ENCODE measurements at places on chromosomes 12 and 14.

DNA sequence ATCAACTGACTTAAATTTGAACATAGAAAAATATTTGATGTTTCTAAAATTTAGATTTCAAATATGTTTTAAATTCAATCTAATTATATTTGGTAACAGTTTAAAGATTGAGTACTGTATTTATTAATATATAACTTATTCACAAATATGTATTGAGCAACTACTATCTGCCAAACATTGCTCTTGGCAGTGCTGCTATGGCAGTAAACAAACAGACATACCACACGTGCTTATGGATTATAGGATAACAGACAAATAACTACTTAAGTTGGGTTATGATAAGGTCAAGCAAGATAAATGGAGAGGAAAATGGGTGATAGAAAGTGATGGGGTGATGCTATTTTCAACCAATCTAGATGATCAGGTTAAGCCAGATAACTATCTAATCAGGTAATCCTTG lies 538.1 kb downstream of the C12orf50 start:
- DNase-seq, result no peak

- peak; percentile 98 for DNase-seq
These were observed 25.1 kb upstream of the UBC start for GRCh38 chr12:124939421-124940142.

- no peak for DNase-seq
These were observed 145.1 kb upstream of the GRIP1 start for GRCh38 chr12:66823857-66824570.

DNA sequence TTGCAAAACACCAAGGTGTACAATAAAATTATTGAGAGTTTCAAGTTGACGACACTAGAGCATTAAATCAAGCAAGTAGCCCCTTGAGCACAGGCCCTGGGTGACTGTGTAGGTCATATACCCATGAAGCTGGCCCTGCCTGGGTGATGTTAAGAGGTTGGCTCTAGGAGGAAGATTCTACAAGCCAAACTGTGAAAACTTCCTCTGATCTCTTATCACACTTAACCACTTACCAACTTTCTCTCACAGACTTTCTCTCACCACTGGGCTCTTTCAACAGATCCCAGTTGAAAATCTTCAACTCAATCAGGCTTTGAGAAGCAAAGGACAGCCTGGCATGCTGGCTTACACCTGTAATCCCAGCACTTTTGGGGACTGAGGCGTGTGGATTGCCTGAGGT lies 186.9 kb upstream of the BTG1 start:
- no peak for DNase-seq

GRCh38 chr14:54642801-54643695 lies 76.1 kb downstream of the SAMD4A start:
- peak; percentile 34 for DNase-seq

GRCh38 chr14:63006531-63006930 lies 38.7 kb downstream of the KCNH5 start:
- no peak for DNase-seq

DNA sequence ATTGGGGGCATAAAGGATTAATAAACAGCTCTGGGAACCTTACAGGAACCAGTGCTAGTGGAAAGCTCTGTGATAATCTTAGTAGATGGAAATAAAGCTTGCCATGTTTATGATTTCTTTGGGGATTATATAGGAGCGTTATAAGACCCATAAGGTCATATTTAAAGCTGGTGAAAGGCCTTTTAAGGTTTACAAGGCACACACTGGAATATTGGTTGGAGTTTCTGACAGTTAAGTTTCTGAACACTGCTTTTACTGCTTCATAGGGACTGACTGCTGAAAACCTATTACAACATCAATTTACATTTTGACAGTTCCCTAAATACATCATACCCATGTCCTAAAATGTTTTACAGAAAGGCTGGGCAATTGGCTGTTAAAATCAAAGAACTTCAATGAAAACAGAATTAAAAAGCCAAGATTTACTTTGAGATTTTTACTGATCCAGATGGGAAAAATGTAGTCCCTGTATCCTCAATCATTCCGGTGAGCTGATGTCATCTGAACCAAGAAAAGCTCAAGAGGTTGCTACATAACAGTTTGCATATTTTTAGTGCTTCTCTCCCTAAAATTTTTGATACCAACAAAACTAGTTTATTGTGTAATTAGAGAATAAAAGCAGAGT lies 153.7 kb upstream of the IGF1 start:
- no peak for DNase-seq

DNA sequence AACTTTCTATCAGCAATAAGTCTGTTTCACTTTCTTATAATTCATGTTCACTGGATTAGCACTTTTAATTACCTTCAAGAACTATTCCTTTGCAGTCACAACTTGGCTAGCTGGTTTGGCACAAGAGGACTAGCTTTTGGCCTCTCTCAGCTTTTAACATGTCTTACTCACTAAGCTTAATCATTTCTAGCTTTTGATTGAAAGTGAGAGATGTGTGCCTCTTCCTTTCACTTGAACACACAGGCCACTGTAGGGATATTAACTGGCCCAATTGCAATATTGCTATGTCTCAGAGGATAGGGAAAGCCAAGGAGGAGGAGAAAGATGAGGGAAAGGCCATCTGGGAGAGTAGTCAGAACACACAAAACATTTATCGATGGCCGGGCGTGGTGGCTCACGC lies 92.7 kb downstream of the PRICKLE1 start:
- DNase-seq, result no peak

- DNase-seq, result no peak
These were observed 285.5 kb upstream of the SFSWAP start for GRCh38 chr12:131425112-131426075.

DNA sequence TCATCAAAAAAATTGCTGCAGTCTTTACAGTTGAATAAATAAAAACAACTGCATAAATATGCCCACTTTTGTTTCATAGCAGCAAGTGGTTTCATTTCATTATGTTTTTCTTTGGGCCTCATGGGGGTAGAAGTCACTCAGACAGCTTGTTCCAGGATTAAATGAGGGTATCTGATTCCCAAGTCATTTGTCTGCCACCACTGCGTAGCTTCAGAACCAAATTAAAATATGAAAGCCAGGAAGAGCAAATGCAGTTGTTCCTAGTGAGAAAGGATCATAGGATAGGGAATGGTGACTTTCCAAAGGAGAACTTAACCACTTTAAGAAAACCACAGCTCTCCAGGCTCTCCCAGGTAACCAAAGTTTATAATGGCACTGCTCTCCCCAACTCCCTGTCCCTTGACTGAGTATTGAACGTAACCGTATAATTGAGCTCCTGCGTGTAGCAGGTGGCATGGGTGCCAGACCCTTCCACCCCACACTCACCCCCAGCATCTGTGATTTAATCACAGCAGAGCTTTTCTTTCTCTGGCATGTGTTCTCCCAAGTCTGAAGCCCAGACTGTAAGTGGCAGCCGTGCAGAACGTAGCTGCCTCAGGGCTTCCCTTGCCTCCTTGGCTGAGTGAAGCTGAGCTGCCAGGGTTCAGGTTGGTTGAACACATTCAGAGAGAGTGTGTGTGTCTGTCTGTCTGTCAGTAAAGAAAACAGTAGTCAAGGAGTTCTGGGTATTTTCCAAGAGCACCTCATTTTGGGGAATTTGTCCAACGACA lies 11.3 kb upstream of the KCNH3 start:
- no peak for DNase-seq

DNA sequence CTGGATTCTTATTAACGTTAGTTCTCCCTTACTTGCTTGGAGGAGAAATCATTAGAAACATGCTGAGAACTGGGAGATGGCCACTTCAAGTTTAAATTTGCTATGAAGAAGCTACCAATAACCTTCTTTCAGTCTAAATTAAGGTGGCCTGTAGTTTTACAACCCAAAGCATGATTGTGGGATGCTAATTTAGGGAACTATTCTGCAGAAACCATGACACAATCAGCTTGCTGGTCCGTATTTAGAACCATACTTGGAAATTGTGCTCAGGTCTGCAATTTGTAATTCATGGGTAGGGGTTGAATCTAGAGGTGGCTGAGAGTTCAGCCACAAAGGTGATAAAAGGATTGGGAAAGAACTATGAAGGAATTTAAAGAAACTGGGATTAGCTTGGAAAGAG lies 405.7 kb downstream of the RAD51B start:
- DNase-seq, result no peak

- DNase-seq, result no peak
These were observed 37.6 kb upstream of the GRIP1 start for GRCh38 chr12:66716522-66716921.

DNA sequence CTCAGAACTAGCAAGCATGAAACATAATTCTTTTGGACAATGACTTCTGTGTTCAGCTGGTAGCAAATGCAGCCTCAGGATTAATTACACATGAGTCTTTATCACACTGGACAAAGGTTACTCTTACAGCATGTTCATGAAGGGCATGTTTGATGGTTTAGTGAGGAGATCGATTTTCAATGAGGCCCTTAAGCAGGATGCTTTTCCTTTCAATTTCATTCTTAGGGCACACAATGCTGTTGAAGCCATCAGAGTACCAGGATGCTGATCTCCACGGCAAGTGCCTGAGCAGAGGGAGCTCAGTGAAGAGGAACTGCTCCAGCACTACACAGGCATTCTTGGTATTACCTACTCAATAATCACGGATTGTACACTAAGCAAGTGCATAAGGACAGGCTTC lies 542.0 kb downstream of the SNAPC1 start:
- DNase-seq, result no peak

DNA sequence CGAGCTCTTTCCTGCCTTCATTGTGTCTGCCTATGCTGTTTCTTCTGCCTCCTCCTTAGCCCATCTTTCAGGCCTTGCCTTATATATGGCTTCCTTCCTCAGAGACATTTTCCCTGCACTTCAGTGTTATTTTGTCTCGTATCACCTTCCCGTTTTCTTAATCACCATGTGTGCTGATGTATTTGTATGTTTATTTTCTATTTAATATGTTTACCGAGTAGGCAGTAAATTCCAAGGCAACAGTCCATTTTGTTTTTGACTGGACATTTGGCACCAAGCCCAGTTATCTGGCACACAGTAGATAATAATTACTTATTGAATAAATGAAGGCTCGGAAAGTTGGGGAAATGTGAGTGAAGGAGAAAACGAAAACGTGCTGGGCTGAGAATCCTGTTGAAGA lies 4.6 kb upstream of the POU6F1 start:
- no peak for DNase-seq

GRCh38 chr14:81436296-81437138 lies 36.4 kb upstream of the STON2 start:
- DNase-seq, result peak; percentile 90

GRCh38 chr12:92729773-92730305 lies 27.1 kb downstream of the PLEKHG7 start:
- no peak for DNase-seq

GRCh38 chr12:89072294-89073026 lies 279.8 kb downstream of the DUSP6 start:
- no peak for DNase-seq

DNA sequence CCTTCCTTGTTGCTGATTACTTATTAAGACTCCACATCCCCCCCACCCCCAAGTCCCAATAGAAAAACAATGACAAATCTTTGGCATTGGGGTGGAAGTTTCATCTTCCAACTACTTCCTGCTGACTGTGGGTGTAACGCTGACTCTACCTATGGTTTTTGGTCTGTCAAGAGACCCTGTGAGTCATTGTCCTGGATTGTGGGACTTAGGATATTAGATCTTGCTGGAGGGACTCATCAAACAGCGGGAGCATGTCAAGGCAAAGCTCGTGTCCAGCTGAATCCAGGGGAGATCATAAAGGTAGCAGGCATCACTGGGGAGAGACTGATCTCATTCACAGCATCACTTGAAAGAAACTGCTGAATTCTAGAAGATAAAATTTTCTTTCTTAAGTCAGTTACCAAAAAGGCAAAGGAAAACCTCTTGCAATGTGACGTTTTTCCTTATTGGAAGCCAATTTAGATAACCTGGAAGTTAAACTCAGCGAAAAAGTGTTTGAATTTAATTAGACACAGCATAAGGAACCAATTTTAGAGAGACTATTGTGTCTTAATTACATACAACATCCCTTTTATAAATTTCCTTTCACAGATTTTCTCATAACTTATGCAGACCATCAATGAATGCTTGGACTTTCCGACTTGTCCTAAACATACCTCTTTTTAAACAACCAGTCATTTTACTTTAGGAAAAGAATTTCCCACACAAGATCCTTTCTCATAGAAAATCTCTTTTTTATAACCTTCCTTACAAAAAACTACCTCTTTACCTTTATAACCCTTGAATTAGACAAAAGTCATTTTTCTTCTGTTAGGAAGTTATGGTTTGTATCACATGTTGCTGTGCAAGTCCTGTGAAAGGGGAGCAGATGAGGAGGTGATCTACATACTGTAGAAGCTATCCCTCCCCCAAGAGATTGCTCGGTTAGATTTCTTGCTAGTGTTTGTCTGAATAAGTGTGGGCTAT lies 94.6 kb upstream of the SCAF11 start:
- DNase-seq, result no peak

DNA sequence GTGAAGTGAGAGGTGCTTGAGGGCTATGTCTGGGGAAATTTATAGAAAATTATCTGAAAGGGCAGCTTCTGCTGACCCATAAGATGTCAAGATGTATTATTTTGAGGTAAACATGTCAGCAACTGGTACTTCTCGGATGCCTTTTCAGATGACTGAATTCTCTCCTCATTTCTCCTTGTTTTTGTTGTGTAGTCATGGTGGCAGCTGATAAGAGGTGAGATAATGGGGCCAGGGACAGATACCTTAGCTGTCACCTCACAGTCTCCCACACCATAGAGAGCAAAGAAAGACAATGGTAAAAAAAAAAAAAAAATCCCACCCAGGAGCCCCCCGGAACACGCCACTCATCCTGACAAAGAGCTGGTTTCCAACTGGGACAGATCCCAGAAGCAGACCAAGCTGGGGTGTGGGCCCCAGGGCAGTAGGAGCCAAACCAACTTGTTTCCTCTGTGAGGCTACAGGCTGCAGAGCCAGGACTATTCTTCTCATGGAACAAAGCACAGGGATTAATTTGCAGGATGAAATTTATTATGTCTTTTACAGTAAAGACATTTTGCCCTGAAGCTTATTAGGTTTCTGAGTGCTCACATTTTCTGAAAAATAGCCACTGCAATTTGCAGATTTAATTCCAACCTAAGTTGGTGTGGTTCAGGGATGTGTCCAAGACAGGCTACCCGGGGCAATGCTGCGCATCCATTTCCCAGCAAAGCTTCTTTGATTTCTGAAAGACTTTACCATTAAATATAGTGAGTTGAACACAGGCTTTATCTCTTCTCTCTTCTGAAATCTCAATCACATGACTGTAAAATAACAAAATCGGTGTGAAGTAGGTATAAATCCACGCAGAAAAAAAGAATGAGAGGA lies 52.2 kb downstream of the NDUFA12 start:
- DNase-seq, result no peak

DNA sequence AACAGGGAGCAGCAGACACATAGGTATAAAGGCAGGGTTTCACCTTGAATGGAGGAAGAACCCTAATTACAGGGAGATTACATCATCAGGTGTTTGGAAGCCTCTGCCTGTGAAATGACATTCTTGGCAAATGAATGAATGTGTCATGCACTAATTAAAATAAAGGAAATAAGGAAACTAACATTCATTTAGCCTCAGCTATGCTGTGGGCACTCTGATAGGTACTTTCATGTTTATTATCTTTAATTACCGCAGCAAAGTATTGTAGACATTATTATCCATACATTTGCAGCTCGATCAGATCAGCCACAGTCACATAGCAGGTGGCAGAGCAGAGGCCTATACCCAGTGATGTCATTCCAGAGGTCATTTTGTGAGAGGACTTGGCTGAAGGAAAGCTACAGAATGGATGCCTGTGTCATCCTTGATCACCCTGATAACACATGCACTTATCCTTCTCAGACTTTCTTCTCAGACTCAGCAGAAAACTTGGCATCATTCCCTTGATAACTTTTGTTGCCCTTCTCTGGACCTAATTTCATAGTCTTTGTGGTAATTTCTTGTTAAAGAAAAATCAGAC lies 18.4 kb downstream of the ZNF664 start:
- DNase-seq, result no peak

GRCh38 chr14:41636492-41637392 lies 30.1 kb downstream of the LRFN5 start:
- DNase-seq, result no peak

Data from ecto neural progenitor cell (in vitro differentiated cells).